ENCODE measurements at places on chromosomes 7 and 10.

DNA sequence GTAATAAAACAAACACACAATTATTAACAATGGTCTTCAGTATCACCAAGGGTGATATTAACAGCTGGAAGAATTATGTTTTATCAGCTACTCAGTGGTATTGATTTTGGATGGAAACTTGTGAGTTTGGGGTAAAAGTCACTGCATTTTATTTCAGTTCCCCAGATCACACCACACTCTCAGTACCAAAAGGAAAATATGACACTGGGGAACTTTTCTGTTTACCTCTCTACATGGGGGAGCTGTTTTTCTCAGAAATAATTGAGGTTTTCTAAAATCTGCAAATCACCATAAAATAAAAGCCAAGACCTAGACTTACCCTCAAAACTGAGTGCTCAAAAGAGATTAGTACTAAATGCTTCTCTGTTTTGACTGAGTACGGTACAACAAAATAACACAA is 98.6 kb upstream of the FEZF1 start:
- no peak for DNase-seq

GRCh38 chr10:45468079-45468478 is 94.1 kb downstream of the ALOX5 start:
- DNase-seq: no peak

DNA sequence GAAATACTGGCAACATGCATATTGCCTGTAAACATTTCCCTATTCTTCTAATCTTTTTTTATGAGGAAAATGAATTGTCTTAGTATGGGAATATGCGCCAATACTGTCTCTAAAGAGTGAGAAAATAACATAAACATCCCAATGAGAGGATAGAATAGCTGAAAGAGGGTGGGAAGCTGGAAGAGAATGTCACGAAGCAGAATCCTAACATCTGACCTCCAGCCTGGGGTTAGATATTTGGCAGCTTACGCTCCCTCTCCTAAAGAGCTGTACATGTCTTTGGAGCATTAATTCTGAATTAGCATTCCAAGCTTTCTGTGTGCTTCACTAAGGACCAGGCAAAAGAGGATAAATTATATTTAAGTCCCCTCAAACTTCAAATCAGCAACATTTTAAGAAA is 31.6 kb upstream of the SLC16A12 start:
- DNase-seq: no peak

DNA sequence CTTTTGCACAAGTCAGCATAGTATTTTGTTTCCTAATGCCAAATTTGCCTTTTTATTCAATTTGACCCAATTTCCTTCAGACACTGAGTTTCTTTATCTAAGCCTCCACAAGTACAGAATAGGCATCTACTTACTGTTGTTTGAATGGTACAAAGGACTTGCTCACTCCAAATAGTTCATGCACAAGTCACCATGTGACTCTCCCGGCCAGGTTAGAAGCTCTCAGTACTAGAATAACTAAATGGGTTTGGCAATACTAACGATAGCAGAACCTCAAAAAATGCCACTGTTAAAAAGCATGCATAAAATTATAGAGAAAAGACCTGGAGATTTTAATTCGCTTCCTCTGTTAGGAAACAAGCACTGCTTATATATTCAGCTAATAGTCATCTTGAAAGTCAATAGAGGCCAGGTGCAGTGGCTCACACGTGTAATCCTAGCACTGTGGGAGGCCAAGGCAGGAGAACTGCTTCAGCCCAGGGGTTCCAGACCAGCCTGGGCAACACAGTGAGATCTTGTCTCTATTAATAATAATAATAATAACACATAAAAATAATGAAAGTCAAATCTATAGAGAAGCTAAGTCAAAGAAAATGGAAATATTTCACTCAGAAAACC is 335.8 kb upstream of the MBL2 start:
- DNase-seq: no peak

GRCh38 chr10:46555713-46556514 is 544 bp downstream of the GPRIN2 start:
- peak; percentile 41 for DNase-seq

DNA sequence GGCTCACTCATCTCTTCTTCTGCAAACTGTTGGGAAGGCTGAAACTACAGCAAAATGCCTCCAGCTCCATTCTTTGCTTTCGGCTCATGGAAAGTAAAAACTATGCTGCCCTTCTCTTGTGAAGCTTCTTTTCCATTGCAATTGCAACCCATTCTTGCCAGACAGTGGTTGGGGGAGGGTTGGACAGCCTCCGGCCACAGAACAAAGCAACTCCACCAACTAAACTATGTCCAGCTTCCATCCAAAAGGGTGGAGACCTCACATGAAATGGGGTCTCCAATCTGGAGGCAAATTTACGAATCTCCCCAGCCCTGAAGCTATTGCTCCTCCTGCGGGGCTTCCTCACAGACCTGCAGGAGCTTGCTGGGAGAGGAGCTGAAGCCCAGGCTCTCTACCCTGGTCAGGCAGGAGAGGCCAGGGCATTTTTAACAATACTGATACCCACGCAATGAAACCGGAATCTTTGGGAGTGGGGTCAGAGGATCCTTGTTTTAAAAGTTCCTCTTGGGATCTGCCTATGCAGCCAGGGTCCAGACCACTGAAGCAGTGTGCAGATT is 549 bp downstream of the GPNMB start:
- no peak for DNase-seq

Measured in activated CD8-positive, alpha-beta memory T cell treated with anti-CD3 and anti-CD28 coated beads, Interleukin-2, amount 10 ng/mL, durations not matched to agents 7 days and 5 days (primary cell).